HT1080 (cell line): ENCODE measurements at places on chromosomes 11 and 22. TPM values are rescaled to one million over a fixed set of nuclear protein-coding genes. Genes with fewer than 3 reads are reported as not detected.

DNA sequence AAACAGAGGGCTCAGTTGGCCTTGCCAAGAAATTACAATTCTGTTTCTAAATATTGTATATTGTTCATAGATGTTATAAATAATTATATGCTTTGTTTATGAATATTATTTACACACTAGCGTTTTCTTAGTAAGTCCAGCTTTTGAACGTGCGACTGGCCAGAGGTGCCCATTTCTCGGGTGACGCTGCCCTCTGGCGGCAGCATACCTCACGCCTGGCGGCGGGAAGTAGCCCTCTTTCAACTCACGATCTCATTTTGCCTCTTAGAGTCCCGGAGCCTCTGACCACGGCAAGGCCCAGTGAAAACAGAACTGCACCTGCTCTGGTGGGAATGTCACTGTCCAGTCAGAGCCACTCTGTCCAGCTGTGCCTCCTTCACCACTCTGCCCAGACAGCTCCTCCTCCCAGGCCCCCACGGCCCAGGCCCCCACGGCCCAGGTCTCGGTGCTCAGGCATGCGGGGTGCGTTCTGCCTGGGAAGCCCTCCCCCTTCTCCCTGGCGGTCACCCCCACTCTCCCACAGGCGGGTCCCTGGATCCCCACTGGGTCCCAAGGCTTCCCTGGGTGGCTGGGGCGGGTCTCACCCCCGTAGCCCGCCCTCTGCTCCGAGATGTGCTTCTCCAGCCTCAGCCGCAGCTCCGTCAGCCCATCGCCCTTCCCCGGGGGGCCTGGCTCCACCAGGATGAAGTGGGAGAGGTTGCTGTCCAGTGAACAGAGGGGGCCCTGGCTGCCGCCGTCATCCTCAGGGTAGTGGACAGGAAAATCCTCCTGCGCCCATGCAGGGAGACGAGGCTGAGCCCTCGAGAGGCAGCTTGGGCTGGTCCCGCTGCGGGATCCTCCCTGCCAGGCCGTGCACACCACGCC lies 19.3 kb downstream of the TSSC4 start:
- DNase-seq, result peak; percentile 68

The PRR33 gene
- total RNA-seq, result not detected in 2 replicates

The RAG1 gene
- total RNA-seq, result 0.17 and 0.19 TPM in 2 replicates

The SLC22A9 gene
- not detected in 2 replicates for total RNA-seq

The LINC01488 gene
- not detected in 2 replicates for total RNA-seq

GRCh38 chr11:66743271-66743968 lies 14.4 kb upstream of the SPTBN2 start:
- no peak for DNase-seq

The CHADL gene
- total RNA-seq, result not detected in 2 replicates

DNA sequence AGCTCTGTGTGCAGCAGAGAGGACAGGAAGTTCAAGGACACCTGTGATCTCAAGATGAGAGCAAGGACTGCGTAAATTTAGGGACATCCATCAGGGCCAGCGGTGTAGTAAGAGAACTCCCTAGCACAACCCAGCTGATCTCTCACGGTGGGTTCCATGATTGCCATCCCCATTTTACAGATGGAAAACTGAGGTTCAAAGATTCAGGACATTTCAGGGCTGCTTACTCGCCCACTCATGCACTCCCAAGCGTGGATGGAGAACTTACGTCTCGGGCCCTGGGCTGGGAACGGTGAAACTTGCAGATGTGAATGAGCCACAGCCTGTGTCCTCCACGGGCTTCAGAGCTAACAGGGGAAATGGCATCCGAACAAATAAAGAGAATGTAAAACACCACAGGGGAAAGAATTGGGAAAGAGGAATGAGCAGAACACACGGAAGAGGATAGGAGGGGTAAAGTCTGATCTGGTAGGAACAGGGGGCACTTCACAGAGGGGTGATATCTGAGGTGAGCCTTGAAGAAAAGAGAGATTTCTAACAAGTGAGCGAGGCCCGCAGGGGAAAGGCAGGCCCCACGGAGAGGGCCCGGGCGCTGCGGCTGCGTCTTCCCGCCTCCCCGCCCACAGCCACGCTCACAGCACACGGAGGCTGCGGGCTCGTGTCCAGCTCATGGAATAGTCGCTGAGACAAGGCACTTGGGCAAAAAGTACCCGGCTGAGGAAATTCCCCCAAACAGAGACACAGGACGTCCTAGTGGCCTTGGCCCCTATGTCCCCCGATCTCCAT lies 55.9 kb downstream of the RPUSD4 start:
- no peak for DNase-seq

- no peak for DNase-seq
Observed at GRCh38 chr22:28841111-28841510, 40.7 kb upstream of the XBP1 start.

DNA sequence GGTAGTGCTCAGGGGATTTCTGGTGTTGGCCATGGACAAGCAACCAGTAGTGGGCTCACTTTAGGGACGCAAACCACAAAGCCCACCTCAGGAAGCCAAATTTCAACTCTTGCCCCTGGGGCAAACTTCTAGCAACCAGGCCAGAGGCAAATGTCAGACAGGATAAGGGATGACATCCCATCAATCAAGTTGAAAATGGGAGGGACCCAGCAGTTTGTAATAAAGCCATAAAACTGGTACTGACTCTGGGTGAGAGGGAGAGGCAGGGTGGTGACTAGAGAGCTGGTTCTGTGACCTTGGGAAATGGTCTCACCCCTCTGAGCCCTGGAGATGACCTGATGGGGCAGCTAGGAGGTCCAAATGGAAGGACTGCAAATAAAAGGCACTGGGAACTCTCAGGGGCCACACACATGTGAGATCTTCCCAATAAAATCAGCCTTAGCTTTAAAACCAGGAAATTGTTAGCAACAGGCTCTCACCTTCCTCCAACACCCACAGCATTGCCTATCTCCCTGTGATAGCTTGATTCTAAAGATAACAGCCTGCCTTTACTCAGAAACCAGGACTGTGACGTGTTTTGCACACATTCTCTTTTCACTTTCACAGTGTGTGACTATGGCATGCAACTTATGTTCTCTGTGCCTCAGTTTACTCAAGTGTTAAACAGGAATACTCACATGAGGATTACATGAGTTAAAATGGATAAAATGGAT lies 6.4 kb upstream of the TBC1D10A start:
- no peak for DNase-seq

GRCh38 chr11:84243629-84244263 lies 957.6 kb upstream of the CCDC90B start:
- DNase-seq, result no peak

GRCh38 chr11:131279654-131280384 lies 90.6 kb upstream of the NTM start:
- DNase-seq, result no peak

DNA sequence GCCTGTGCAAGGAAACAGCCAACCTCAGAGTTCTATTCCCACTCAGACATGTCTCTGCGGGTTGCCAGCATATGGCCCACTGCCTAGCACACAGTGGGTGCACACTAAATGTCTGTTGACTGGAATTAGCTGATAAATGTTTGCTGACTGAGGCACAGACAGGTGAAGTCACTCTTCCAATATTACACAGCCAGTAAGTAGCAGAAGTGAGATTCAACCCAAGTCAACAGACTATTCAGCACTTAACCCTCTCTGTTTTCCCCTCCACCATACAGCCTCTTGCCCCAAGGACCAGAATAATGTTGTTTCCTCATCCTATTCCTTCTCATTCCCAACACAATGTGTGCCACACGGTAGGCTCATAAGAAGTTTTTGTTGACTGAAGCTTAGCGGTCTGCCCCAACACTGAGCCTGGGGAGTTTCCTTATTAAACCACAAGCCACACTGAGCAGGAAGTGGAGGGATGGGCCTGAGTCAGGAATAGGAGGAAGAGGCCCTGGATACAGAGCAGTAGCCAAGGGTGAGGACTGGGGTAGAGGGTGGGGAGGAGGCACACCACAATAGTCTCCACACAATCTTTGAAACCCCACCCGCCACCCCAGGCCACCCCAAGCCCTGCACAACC lies 15.7 kb upstream of the IL10RA start:
- peak; percentile 69 for DNase-seq

- no peak for DNase-seq
Observed at GRCh38 chr22:17117890-17118289, 3.3 kb downstream of the TMEM121B start.

DNA sequence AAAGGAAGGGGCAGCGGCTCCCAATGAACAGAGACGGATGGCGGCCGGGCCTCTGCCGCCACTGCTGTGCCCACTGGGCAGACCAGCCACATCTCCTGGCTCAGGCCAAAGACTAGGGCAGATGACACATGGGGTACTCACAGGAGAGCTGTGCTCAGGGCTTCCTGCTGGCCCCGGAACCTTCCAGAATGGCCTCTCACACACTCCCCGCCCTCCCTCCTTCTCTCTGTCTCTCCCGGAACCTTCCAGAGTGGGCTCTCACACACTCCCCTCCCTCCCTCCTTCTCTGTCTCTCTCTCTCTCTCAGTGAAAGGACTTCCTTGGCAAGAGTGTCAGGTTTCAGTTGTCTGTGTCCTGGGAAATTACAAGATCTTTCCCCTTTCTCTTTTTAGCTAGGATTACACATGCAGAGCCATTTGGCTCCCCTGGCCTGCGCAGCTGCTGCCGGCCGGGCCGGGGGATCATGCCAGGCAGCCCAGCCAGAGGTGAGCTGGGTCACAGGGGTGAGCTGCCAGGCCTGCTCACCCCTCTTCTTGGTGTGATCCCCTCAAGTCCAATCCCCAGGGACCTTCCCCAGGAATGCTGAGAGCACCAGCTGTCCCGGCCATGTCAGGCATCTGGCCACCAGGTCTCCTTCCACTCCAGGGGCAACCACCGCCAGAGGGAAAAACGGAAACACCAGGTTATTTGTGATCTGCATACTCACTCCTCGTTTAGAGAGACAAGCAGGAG lies 45.3 kb upstream of the ADA2 start:
- peak; percentile 9 for DNase-seq

- no peak for DNase-seq
Observed at GRCh38 chr22:50564289-50564688, 1.6 kb upstream of the SYCE3 start.

DNA sequence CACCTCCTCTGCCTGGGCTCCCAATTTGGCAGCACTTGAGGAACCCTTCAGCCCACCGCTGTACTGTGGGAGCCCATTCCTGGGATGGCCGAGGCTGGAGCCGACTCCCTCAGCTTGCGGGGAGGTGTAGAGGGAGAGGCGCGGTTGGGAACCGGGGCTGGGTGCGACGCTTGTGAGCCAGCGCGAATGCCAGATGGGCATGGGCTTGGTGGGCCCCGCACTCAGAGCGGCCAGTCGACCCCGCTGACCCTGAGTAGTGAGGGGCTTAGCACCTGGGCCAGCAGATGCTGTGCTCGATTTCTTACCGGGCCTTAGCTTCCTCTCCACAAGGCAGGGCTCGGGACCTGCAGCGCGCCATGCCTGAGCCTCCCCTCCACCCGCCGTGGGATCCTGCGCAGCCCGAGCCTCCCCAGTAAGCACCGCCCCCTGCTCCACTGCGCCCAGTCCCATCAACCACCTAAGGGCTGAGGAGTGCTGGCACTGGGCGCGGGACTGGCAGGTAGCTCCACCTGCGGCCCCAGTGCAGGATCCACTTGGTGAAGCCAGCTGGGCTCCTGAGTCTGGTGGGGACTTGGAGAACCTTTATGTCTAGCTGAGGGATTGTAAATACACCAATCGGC lies 58.3 kb upstream of the DEFB108B start:
- DNase-seq, result no peak

GRCh38 chr11:94638902-94639373 lies 71.8 kb downstream of the PIWIL4 start:
- DNase-seq, result peak; percentile 34

DNA sequence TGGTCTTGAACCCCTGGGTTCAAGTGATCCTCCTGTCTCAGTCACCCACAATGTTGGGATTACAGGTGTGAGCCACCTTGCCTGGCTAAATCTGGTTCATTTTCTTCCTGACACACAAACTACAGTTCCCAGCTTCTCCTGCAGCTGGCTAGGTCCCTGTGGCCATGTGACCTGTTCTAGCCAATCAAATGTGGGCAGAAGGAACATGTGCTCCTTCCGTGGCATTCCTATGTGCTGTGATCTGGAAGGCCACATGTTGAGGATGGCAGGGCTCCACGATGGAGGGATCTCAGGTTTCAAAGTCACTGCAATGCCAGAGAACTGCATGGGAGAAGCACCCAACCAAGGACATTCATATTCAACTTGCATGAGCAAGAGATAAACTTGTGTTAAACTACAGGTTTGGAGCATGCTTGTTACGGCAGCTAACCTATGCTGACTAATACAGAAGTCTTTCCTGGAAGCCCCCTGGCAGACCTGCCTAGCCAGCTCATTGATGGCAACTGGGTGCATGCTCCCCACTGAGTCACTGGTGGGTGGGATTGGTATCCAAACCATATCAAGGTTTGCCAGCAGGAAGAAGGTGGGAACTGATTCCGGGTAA lies 86.0 kb downstream of the RPS6KA4 start:
- DNase-seq, result peak; percentile 42

The LRRC32 gene
- 0.06 and 0.17 TPM in 2 replicates for total RNA-seq

DNA sequence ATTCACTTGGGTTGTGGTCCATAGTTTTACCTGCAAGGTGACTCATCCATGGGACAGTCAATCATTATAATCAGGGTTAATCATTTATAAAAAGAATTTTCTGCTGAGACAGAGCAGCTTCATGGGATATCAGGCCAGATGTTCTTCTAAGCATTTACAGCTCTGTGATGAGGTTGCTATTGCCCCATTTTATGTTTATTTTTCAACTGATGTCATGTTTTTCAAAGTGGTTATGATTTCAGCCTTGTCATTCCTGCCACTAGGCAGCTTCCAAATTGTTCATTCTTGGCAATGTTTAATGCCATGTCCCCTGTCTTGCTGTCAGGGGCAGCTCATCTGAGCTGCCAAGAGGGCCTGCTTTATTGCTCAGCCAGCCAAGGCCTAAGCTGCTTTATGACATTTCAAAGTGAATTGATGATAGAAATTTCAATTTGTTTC lies 35.9 kb upstream of the ZBED5 start:
- DNase-seq, result no peak

- no peak for DNase-seq
Observed at GRCh38 chr11:88475991-88476418, 138.5 kb upstream of the CTSC start.

- no peak for DNase-seq
Observed at GRCh38 chr22:44185237-44186120, 4.8 kb downstream of the PARVG start.

DNA sequence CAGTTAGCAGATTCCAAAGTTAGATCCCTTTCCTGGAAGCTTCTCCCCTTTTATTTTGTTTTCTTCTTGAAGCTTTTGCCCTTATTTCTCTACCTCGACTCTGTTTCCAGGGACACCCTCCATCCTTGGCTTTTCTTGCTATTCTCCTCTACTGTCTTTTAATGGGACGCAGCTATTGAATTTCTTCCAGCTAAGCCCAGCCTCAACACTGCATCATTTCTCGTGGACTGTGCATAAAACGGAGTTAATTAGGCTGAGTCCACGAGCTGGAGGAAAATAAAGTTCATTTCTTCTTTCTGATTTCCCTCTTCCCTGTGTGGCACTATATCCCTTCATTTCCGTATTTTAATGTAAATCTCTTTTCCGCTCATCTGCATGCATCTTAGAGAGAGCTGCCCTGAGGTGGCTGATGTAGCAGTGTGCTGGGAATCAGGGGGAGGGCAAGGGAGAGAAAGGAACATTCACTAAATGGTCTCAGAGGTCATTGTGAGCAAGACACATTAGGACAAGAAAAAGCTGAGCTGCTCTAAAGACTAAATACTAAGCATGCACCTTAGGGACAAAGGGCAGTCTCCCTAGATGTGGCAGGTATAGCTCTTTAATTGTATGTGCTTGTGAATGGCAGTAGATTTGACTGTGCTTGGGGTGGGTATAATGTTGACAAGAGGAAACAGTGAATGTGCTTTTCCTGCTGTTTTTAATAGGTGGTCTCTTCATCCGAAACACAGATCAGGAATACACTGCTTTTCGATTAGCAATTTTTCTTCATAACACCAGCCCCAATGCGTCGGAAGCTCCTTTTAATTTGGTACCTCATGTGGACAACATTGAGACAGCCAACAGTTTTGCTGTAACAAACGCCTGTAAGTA lies 1.9 kb downstream of the GRIA4 start:
- no peak for DNase-seq

- DNase-seq, result peak; percentile 96
Observed at GRCh38 chr11:113184498-113184897, 129.9 kb upstream of the TTC12 start.
